T-helper 1 cell (primary cell): ENCODE measurements at places on chromosomes 5 and 9.

- no peak for DNase-seq
Measured at GRCh38 chr5:115452536-115453235, 91.9 kb downstream of the FEM1C start.

GRCh38 chr5:168219515-168220410 lies 71.7 kb upstream of the WWC1 start:
- no peak for DNase-seq

- no peak for DNase-seq
Measured at GRCh38 chr9:12722131-12722530, 28.9 kb downstream of the TYRP1 start.

DNA sequence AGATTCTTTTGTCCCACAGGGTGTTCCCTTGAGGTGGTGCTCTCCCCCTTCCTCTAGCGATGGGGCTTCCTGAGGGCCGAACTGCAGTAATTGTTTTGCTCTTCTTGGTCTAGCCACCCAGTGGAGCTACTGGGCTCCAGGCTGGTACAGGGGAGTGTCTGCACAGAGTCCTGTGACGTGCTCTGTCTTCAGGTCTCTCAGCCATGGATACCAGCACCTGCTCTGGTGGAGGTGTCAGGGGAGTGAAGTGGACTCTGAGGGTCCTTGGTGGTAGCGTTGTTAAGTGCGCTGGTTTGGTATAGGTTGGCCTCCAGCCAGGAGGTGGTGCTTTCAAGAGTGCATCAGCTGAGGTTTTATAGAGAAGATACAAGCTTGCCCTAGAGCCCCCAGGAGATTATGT lies 20.4 kb upstream of the CEP72 start:
- no peak for DNase-seq

DNA sequence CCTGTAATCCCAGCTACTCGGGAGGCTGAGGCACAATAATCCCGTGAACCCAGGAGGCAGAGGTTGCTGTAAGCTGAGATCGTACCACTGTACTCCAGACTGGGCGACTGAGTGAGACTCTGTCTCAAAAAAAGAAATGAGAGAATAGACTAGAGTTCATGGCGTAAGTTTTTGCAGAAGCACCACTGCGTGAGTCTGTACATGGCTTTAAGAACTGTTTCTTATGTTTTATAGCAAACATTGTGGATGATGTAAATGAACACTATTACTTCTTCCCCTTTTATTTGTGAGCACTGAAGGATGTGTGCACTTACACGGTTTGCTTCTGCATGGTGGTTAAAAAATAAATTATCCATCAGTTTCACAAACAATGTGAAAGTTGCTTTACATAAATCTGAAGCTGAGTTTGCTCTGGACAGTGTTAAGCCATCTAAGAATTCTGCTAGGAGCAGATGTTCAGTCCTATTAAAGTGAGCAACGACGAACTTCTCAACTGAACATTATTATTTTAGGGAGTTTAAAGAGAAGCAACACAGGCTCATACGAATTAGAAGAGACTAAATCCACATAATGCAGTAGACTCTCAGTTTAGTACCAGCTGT lies 52.5 kb downstream of the ZFAND5 start:
- DNase-seq = no peak

DNA sequence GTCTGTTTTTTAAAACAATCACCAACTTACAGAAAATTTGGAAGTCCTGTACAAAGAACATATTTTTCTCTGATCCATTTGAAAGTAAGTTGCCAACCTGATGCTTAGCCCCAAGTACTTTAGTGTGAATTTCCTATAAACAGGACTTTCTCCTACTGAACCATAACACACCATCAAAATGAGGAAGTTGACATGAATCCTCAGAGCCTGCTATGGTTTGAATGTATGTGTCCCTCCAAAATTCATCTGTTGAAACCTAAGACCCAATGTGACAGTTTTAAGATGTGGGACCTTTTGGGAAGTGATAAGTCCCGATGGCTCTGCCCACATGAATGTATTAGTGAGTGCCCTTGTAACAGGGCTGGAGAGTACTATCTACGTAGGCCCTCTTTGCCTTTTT lies 6.4 kb upstream of the ACOT12 start:
- no peak for DNase-seq

GRCh38 chr5:44356231-44356630 lies 33.0 kb downstream of the FGF10 start:
- DNase-seq = no peak

- no peak for DNase-seq
Measured at GRCh38 chr5:96440185-96440538, 7.1 kb upstream of the PCSK1 start.

DNA sequence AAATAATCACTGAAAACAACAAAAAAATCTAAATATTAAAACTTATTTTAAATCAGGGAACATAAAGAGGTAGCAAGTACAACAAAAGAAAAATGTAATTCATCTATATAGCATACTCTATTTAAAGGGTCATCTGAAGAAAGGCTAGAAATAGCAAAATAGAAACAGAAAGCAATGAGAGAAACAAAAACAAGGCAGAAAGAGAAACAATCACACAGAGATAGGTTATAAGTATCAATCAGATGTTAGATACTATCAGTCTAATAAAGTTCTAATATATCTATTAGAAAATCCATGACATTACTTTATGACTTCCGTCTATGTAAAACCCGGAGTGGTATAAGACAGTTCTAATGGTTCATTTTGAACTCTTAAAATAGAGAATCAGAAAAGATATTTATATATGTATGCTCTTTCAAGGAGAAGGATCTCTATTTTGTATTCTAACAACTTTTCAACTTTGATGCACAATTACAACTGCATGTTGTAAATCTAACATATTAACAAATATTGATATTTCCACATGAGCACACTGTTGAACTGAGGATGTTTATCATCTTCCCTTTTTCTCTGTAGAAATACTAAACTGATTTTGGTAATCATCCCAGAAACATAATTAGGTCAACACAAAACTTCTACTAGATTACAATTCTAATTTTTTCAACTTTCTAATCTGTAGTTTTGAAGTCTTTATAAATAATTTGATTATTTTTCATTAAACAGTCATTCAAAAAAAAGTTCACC lies 15.8 kb downstream of the RICTOR start:
- DNase-seq = no peak
